ENCODE measurements at places on chromosomes 5 and 9. TPM values are rescaled to one million over a fixed set of nuclear protein-coding genes. Genes with fewer than 3 reads are reported as not detected.

Gene PTPRD
- total RNA-seq = 11.7 TPM

- no peak overlapping the region for H3K4me3 ChIP-seq
- H3K36me3 ChIP-seq = no peaks in the 10 kb centered on the region
- no peaks in the 10 kb centered on the region for H3K27me3 ChIP-seq
- no peak for DNase-seq
- peaks cover 3% of the 10 kb centered on the region for H3K4me1 ChIP-seq
Measured at GRCh38 chr5:122155546-122155945, 26.2 kb downstream of the ZNF474 start.

- no peaks in the 10 kb centered on the region for H3K27me3 ChIP-seq
- H3K36me3 ChIP-seq = no peaks in the 10 kb centered on the region
- no peak for DNase-seq
- H3K4me1 ChIP-seq = no peaks in the 10 kb centered on the region
- no peak overlapping the region for H3K4me3 ChIP-seq
Measured at GRCh38 chr9:98317134-98317857, 61.8 kb upstream of the TBC1D2 start.

GRCh38 chr9:135370411-135371375 lies 108.9 kb upstream of the PPP1R26 start:
- no peaks in the 10 kb centered on the region for H3K4me1 ChIP-seq
- H3K4me3 ChIP-seq = no peak overlapping the region
- H3K27ac ChIP-seq = no peak overlapping the region
- H3K36me3 ChIP-seq = no peaks in the 10 kb centered on the region

Gene DCTN3
- total RNA-seq = 89.9 TPM

DNA sequence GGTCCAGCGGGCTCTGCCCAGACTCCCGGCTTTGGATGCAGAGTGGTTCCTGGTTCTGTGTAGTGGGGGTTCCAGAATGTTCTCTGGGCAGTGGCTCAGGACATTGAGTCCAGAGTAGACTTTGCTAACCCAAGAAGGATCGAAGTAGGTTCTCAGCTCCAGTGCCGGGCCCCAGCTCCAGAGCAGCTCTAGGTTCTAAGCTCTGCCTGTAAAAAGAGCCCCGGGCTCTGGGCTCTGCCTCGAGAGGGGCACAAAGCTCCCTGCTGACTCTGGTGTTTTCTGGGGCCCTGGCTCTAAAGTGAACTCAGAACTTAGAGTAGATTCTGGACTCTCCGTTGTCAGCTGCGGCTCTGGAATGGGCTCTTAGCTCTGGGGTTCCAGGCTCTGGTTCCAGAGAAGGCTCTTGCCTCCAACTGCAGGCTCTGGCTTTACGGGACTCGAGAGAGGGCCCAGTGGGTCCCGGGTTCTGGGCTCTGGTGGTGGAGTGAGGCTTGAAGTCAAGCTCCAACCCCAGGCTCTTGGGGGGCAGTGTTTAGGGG lies 414 bp downstream of the WDR38 start:
- peak overlapping the region; percentile 51 for H3K4me3 ChIP-seq
- H3K4me1 ChIP-seq = peaks cover 33% of the 10 kb centered on the region
- H3K27me3 ChIP-seq = no peaks in the 10 kb centered on the region
- H3K27ac ChIP-seq = no peak overlapping the region
- DNase-seq = no peak
- H3K36me3 ChIP-seq = no peaks in the 10 kb centered on the region

GRCh38 chr5:162160401-162160800 lies 92.8 kb downstream of the GABRG2 start:
- no peak overlapping the region for H3K27ac ChIP-seq
- H3K4me3 ChIP-seq = no peak overlapping the region
- no peaks in the 10 kb centered on the region for H3K27me3 ChIP-seq
- no peaks in the 10 kb centered on the region for H3K36me3 ChIP-seq
- no peaks in the 10 kb centered on the region for H3K4me1 ChIP-seq
- DNase-seq = no peak

DNA sequence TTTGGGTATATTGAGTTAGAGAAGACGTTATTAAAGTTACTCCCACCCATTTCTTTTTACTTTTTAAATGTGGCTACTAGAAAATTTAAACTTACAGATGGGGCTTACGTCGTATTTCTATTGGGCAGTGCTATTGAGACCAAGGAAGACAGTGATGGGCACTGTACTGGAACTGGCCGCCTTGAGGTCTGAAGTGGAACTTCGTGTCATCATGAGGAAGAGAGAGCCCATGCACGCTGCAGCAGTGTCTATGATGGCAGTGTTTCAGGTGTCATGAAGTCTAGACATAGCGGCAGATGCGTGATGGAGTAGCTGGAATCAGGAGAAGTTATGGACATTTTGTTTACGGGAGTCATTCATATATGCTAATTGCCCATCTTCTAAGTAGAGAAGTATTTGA lies 143.7 kb downstream of the LRRC70 start:
- no peak for DNase-seq
- no peaks in the 10 kb centered on the region for H3K27me3 ChIP-seq
- H3K27ac ChIP-seq = no peak overlapping the region
- H3K4me3 ChIP-seq = no peak overlapping the region
- no peaks in the 10 kb centered on the region for H3K36me3 ChIP-seq

- H3K4me1 ChIP-seq = peaks cover 3% of the 10 kb centered on the region
- no peaks in the 10 kb centered on the region for H3K36me3 ChIP-seq
- H3K27me3 ChIP-seq = peaks cover 11% of the 10 kb centered on the region
- H3K27ac ChIP-seq = no peak overlapping the region
Measured at GRCh38 chr9:133932181-133932580, 59.9 kb downstream of the VAV2 start.

DNA sequence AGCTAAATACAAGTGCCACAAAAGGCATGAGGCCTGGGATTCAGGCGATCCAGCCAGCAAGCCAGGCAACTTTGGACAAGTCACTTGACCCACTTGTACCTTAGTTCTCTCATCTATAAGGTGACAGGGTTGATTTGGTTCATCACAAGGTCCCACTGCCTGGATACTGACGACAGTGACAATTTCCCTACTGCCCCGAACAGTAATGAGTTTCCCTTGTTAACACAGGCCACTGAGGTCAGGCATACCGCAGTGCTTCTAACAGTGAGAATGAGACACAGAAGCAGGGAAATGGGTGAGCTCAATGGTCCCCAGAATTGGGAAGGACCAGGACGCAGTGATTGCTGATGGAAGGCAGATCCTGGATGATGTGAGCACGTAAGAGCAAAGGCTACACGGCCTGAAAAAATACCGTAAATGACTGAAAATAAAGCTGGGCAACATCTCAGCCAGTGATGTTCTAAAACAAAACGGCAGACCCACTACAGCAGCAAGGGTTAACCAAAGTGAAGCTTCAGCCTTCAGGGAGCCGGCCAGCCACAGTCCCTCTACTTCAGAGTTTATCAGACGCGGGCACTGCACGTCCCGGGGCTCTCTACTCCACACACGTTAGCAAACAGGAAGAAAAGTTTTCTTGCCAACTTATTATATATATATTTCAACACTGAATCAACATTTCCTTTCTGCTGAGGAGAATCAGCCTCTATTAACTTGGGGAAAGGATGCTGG lies 846 bp downstream of the MGAT1 start:
- peak overlapping the region; percentile 100 for H3K27ac ChIP-seq
- no peak for DNase-seq
- H3K4me3 ChIP-seq = peak overlapping the region; percentile 96
